Suppressor macrophage (primary cell): ENCODE measurements at places on chromosomes 11 and 22.

DNA sequence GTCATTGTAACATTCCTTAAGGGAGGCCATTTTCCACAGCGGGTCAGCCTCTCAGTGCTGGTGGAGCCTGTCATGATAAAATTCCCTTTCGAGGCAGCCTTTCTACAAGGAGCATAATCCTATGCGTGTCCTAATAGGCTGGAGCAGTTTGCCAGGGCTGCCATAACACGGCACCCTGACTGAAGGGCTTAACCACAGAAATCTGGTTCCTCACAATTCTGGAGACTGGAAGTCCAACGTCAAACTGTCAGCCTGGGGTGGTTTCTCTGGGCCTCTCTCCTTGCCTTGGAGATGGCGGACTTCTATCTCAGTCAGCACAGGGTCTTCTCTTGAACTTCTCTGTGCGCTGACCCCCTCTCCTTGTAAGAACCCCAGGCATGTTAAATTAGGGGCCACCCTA is 1.4 kb upstream of the RGL4 start:
- DNase-seq = no peak

GRCh38 chr11:45245218-45246045 is 40.7 kb downstream of the SYT13 start:
- no peak for DNase-seq

DNA sequence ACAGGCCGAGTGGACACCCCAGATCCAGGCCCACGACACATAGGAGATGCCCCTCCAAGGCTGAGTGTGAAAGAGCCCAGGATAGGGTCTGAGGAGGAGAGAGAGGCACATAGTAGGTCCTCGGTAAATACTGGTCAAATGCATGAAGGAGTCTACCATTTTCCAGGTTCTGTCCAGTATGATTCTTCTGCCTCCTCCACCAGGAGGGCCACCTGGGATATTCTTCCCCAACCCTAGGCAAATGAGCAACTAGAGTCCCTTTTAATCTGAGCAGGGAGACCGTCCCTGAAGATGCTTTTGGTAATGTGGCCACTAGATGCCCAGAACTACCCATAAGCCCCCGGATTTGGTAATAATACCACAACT is 6.7 kb downstream of the PDGFB start:
- DNase-seq = no peak

GRCh38 chr11:124707829-124708228 is 31.9 kb upstream of the NRGN start:
- DNase-seq = no peak

GRCh38 chr22:46672731-46673130 is 52.5 kb downstream of the GRAMD4 start:
- DNase-seq = no peak

GRCh38 chr11:107591378-107592230 is 657 bp downstream of the ELMOD1 start:
- DNase-seq = no peak

DNA sequence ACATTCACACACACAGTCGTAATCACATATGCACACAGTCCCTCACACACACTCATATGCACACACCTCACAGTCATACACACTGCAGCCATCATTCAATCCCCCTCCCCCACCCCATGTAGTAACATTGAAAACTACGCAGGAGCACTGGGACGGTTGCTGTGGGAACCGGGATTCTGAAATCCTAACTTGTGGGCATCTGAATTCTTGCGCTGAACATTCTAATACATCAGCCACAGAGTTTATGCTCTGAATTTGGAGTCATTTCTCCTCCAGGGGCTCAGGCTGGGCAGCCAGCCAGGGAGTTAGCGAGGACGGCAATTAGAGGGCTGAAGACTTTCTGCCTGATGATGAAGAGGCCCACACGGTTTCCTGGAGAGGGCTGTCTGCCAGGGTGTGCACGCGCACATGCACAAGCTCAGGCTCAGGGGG is 32.7 kb downstream of the CD6 start:
- no peak for DNase-seq

DNA sequence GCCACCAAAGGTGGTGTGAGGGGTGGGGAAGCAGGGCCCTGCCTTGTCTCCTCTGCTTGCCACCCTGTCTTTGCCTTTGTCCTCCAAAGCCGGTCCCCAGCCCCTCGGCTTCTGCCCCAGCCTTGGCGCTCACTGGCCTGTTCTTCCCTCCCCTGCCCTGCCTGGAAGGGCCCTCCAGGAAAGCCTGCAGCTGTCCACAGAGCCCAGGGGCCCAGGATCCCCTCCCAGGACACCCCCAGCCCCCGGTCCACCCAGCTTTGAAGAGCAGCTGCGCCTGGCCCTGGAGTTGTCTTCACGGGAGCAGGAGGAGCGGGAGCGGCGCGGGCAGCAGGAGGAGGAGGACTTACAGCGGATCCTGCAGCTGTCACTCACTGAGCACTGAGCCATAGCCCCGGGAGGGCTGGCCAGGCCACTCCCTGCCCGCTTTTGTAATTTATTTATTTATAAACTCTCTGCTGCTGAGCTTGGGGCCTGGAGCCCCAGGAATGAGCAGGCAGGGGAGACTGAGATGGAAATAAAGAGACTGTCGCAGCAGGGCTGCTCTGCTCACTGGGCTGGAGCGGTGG is 1.3 kb upstream of the SSH3 start:
- DNase-seq = peak; percentile 62

DNA sequence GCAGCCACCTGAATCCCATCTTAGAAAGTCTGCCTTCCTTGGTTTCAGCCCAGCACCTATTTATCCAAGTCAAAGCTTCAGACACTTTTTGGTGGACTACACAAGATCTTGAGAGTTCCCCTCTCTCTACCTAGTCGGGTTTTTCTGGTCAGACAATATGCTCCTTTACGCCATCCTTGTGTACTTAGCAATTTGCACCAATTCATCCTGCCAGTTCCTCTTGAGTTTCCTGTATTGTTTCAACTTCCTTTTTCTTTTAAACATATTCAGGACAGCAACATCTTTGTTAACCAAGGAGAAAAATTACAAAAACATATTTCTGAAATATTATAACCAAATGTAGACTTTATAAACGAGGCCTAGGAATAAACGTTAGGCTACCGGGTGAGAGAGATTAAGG is 368.2 kb upstream of the CADM1 start:
- DNase-seq = peak; percentile 56
